Fibroblast of mammary gland (primary cell): ENCODE measurements at places on chromosomes 4 and X.

DNA sequence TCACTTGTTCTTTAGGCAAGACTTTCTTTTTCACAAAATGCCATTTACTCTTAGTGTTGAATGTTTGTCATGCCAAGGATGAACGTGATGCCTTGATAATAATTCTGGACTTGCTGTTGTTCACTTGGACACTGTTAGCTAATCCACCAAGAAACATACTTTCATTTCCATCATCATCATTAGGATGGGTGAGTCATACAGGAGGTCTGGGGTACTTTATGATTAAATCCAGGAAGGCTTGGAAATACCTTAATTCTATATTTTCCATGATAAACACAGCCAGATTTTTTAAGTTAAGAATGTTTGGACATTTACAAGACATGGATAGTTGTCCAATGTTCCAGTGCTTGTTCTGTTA, 260.7 kb upstream of the GIMD1 start:
- DNase-seq, result peak; percentile 40

GRCh38 chr4:79552311-79552710, 144.3 kb upstream of the GK2 start:
- no peak for DNase-seq

GRCh38 chr4:103098756-103099440, 736 bp downstream of the BDH2 start:
- peak; percentile 27 for DNase-seq

- no peak for DNase-seq
Observed at GRCh38 chrX:139972113-139972512, 6.8 kb upstream of the CXorf66 start.

DNA sequence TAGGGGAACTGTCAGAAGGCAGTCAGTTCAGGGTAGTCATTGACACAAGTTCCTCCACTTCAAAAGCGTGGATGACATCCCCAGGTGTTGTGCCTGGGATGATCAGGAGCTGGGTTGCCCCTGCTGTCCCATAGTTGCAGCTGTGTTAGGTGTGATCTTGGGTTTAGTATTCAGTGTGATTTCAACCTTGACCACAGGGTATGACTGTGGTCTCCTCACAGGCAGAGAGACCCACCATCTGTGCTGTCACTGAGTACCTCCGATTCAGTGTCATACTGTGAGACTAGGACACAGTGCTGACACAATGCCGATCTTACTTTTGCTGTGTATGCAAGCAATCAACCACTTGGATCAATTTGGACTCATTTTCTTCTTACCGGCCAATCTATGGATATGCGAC, 25.2 kb downstream of the FOXR2 start:
- no peak for DNase-seq

- DNase-seq, result peak; percentile 58
Observed at GRCh38 chrX:132443196-132444135, 45.4 kb downstream of the MBNL3 start.

- peak; percentile 46 for DNase-seq
Observed at GRCh38 chr4:184347251-184348239, 126.8 kb downstream of the IRF2 start.

GRCh38 chr4:121112530-121112929, 40.2 kb upstream of the NDNF start:
- no peak for DNase-seq

DNA sequence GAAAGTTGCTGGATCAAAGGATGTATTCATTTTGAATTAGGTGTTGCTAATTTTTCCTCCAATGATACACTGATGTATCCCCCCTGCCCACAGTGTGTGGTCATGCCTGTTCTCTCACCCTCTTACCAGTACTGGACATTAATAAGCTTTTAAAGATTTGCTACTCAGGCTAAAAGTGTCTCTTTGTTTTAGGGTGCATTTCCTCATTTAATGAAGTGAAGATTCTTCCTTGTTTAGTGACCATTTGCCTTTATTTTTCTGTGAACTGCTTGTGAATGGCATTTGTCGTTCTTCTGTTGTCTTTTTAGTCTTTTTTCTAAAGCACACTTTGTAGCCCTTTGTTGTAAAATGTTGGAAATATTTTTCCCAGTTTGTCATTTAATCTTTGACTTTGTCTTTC, 5.0 kb downstream of the MSMO1 start:
- no peak for DNase-seq

GRCh38 chr4:89483833-89484232, 176.2 kb upstream of the GPRIN3 start:
- no peak for DNase-seq

DNA sequence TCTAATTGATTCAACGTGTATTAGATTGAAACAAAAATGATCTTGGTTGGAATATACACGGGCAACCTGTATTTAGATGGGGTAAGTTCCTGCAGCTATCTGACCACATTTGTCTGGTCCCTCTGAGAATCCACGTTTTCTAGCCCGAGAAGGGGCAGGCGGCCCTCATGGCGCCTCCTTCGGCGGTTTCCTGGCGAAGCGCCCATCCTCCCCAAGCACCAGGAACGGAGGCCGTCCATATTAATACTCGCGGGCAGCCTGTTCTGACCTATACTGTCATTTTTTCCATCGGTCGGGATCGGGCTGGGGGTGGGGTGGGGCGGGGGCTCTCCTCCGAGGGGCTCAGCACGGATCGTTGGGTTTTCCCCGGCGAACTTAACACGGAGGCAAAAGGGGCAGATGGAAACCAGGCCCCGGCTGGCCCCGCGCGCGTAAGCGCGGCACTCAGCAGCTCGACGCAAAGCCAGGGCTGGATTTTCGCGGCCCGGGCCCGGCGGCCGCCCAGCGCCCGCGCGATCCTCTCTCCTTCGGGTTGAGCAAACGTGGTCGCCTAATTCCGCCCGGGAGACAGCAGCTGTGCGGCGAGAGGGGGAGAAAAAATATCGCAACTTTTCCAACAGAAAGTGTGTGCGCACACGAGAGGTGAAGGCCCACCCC, 77.2 kb upstream of the BCOR start:
- no peak for DNase-seq

DNA sequence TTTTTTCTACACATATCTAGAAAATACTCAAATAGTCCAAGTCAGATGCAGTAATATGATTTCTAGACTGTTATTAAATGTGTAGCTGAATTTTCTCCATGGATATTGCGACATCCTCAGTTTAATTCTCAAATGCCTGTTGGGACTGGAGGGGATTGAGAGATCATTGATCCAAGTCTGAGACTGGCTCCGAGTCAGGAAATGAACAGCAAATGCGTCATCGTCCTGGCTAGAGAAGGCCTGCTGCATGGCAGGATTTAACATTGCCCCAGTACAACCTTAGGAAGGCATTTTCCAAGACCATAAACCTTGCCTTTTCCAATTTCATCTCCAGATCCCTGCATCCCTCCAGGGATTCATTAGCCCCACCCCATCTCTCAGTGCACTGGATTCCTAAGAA, 56.6 kb upstream of the SLC6A14 start:
- peak; percentile 89 for DNase-seq

DNA sequence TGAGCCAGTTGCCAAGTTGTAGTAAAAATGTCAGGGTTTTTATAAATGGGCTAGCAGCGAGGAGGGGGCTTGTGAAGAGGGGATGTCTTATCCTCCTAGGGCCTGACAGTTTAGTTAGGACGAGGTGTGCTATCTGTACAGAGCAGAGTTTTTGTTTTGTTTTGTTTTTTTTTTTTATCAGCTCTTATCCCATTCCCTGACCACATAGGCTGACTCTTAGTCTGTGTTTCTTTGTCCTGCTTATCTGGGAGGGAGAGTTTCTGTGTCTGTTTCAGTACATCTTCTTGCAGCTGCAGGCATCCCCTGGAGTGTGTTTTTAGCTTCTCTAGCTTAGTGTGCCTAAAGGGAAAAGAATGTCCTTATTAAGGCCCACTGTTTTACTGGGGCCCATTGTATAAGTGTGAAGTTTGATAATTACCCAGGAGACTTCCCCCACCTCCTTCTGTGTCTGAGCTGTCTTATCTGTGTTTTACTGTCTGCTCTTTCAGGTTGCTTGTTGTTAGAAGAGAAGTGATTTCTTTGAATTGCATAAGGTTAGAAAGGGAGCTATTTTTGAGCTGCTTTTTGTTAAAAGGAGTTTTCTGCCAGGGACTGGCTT, 32.0 kb downstream of the PAGE2 start:
- no peak for DNase-seq

- no peak for DNase-seq
Observed at GRCh38 chr4:184196730-184197385, 20.8 kb downstream of the ENPP6 start.

DNA sequence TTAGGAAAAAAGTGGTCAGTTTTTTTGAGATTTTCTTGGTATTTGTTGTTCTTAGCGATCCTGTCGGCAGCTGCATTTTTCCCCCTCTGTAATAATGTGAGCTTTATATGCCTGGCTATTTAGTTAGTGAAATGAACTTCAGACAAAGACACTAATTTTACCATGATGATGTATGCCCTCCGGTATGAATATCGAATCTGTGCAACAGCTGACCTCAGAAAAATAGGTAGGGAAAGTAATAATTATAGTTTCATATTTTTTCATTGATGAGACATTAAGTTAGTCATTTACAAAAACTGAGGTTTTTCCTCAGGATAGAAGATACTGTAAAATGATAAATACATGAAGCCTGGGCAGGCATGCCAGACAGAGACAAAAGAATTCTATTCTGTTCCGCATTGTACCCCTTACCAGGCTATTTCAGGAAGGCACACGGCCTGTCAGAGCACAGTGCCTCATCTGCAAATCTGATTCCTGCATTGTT, 155.8 kb downstream of the SHROOM3 start:
- DNase-seq, result no peak

DNA sequence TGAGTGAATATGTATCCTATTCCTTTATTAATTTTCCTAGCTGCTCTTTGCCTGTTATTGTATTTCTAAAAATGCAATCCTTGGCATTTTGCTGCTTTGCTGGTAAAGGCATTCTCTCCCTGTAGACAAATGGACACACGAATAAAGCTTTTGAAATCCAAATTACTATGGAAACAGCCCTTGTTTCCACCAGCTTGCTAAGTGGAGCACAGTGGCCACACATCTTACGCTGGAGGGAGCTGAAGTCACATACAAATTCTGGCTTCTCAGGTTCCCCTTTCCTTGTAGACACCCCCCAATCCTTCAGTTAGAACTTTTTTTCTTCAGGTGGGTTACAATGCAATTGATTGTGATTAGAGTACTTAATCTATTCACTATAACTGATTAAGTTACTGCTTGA, 66.2 kb downstream of the AGA start:
- no peak for DNase-seq

DNA sequence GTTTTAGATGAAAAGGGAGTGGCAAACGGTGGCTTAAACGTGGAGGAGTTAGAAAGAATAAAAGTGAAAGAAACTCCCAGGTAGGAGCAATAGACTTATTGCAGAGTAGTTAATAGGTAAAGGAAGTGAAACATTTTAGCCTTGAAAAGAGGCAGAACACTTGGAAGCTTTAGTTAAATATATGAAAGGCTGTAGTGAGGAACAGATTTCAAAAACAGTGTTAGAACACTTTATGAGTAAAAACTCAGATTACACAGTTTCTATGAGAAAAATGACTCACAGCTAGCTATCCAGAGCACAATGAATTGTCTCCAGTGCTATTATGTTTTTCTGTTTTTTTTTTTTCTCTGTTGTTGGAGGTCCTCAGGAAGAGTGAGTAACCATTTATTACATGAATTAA, 45.8 kb downstream of the TACR3 start:
- no peak for DNase-seq

DNA sequence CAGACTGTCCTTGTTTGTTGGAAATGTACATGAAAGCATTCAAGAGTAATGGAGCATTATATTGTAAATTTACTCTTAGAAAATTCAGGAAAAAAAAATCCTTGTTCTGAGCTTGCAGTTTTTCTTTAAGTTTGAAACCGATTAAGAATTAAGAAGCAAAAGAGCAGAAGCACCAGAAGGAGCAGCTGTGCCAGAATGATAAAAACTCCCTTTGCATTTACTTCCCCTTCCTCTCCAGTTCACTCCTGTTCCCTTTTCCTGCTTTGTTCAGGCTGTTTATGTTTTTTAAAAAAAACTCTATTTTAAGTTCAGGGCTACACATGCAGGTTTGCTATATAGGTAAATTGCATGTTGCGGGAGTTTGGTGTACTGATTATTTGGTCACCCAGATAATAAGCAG, 90.3 kb downstream of the ATOH1 start:
- no peak for DNase-seq

DNA sequence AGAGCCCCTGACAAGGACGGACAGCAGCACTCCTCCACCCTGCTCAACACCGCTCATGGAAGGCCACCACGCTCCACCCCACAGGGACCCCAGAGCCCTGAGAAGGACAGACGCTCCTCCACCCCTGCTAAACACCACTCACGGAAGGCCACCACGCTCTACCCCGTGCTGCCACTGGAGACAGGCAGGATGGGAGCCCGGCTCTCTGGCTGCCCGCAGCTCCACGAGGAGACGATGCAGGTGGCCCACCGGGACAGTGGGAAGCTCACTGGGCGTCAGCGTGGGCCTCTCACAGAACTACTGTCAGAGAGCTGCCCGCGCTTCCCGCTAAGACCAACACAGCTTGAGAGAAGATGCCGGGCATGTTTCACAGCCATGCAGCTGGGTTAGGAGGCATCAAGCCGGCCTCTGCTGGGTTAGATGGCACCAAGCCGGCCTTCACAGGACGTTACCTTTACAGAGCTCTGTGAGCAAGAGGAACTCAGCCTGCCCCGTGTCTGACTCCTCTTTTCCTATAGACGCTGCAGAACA, 20.8 kb downstream of the GAK start:
- DNase-seq, result no peak

DNA sequence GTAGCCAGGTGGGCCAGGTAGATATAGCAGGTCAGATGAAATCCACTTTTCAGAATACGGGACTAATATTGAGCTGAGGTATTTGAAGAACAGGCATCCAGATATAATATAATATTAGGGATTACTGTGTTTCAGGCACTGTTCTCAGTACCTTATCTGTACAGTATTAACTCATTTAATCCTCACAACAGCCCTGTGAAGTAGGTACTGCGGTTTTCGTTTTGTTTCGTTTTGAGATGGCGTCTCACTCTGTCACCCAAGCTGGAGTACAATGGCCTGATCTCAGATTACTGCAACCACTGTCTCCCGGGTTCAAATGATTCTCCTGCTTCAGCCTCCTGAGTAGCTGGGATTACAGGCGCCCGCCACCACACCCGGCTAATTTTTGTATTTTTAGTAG, 129.6 kb downstream of the IL1RAPL2 start:
- no peak for DNase-seq

DNA sequence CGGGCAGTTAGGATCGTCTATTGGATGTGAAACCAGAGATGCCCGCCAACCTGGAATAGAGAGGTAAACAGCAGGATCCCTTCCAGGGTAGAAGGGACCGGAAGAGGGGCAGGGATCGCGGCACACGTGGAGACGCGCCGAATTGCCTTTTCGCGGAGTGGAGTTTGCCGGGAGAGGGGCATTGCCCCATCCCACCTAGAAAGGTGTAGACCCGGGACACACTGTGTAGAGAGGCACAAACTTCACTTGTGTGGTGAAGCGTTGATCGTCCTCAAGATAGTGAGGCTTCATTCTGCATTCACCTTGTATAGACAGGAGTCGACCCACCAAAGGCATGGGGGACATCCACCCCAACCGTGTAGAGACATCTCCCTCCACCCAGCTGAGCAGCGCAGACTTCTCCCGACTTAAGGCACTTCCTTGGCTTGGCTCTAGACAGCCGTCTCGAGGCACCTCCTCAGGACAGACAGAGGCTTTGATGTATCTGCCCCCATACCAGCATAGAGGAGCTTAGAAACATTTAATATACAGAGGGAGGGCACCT, 410 bp downstream of the GNL3L start:
- no peak for DNase-seq

GRCh38 chr4:45897946-45898585, 225.8 kb downstream of the GABRG1 start:
- DNase-seq, result no peak

- DNase-seq, result no peak
Observed at GRCh38 chr4:121266982-121267381, 102.9 kb upstream of the TNIP3 start.

- DNase-seq, result no peak
Observed at GRCh38 chrX:56130031-56130430, 102.1 kb upstream of the KLF8 start.
